Activated CD4-positive, CD25-positive, alpha-beta regulatory T cell treated with anti-CD3 and anti-CD28 coated beads, Interleukin-2, amount 50 U/mL, for 24 hours (primary cell): ENCODE measurements at places on chromosomes 3 and 15.

DNA sequence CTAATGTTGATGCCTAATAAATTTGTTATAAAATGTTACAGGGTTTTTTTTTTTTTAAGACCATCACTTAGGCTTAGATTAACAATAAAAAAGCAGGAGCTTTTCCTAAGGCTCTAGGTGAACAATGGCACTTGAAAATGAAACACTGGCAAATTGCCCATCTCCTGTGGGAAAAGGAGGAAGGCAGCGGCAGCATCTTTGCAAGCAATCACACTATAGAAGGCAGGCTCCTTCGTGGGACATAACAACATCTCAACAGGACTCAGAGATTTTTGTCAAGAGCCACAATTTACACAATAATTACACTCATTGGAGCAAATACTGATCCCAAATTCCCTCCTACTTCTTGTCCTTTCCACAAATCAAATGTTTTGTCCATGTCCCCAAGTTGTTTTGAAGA, 646.7 kb downstream of the ROBO2 start:
- no peak for ATAC-seq

DNA sequence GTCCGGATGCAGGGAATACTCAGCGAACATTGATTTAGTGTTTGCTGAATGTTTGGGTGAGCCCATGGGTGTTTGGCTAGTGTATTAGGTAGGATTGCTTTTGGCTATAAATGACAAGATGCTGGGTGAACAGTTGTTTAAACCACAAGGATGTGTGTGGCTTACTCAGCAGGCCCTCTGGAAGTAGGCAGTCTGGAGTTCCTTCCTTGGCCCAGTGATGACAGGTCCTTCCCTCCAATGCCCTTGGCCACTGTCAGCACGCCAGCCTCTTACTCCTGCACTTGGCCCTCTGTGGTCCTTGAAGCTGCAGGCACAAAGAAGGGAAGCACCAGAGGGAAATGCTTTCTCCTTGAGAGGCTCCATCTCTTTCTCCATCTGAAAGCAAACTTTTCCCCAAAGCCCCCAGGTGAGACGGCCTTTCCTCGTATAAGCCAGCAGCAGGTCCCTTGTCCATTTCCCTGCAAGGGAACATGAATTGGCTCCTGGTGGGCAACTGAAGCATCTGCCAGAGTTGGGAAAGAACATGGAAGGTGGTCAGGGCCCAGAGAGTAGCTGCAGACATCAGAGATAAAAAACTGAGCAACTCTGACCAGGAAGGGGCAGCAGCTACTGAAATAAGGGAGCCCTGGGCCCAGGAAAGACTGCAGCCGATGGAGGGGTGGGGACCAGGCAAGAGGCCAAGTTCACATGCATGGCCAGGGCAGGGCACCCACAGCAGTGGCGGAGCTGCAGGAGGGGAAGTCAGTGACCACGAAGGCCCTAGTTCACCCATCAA, 105.0 kb downstream of the TPRA1 start:
- no peak for ATAC-seq

- ATAC-seq: no peak
Measured at GRCh38 chr3:43074482-43074881, 31.4 kb downstream of the POMGNT2 start.

DNA sequence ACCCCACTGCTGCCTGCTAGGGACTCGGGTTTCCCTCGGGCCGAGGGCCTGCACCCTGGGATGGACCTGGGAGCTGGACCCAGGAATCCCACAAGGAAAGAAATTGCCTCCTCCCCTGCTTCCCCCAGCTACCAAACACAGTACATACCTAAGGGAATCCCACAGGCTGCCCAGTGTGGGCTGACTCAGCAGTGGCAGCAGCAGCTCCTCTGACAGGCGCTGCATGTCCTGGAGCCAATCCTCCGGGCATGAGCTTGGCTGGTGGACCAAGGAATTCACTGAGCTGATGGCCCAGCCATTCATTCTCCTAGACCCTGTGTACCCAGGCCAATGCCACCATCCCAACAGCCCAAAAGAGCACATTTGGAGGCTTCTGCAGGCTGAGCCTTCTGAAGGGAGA, 9.5 kb upstream of the LTK start:
- no peak for ATAC-seq

GRCh38 chr15:62934236-62934971, 108.1 kb upstream of the TPM1 start:
- no peak for ATAC-seq

DNA sequence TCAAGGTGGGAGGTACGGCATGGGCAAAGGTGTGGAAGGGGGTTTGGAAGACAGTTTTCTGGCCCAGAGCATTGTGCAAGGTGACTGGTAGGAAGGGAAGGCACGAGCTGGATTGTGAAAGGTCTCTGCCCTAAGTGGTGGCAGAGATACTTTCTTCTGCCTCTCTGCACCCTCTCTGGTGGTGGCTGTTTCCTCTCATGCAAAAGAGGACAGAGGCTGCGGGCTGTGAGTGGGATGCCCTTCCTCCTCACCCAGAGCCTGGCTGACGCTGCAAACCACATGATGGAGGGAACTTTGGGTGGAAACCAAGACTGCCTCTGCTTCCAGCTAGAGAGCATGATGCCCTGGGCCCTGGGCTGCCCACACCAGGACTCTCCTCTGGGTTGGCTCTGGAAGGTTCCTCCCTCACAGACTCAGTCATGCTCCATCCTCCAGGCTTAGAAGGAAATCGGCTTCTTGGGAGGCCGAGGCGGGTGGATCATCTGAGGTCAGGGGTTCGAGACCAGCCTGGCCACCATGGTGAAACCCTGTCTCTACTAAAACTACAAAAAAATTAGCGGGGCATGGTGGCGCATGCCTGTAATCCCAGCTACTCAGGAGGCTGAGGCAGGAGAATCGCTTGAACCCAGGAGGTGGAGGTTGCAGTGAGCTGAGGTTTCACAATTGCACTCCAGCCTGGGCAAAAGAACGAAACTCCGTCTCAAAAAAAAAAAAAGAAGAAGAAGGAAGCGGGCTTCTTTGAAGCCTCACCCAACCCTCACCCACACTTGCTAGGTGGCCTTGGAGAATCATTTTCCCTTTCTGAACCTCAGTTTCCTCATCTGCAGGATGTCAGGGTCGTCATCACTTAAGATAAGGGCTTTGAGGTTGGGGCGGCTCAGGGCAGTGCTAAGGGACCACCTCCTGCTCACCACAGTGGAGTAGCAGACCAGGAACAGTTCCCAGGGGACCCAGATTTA, 8.3 kb downstream of the PSTPIP1 start:
- peak; percentile 79 for ATAC-seq

GRCh38 chr3:143763564-143764162, 84.6 kb downstream of the SLC9A9 start:
- no peak for ATAC-seq

- no peak for ATAC-seq
Measured at GRCh38 chr15:62359416-62359815, 194.3 kb upstream of the C2CD4B start.

DNA sequence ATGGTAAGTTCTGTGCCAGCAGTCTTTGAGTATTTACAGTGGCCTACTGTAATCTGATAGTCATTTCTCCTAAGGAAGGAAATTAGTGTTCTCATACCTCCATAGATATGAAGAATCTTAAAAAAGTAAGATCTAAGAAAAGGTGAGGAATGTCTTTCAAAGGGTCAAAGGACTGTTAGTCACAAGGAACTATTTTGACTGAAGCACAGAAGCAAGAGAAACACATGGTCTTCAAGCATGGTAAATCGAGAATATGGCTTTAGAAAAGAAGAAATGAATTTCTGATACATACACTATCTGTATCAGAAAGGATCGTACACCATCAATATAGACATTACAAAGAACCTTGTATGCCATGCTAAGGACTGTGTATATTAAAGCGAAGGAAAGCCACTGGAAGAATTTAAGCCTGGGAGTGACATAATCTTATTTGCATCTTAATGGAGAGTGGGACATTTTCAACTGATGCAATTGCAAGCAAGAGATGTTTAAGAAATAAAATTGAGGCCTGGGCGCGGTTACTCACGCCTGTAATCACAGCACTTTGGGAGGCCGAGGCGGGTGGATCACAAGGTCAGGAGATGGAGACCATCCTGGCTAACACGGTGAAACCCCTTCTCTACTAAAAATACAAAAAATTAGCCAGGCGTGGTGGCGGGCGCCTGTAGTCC, 5.5 kb upstream of the ACAP2 start:
- ATAC-seq: no peak

DNA sequence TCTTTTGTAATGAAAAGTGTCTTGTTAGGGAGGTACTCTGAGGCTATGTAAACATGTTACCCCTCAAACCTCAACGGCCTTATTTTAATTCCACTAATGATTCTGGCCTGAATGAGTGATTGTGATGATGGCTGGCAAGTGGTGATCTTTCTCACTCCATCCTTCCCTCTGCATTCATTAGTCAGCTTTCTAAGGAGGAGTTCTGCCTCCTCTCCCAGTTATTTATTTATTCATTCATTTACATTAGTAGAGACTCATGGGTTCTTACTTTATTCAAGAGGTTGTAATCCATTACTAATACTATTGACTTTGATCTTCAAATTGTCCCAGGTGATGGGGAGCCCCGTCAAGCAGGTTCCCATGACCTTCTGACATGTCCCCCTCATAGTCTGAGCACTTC, 35.3 kb downstream of the GNB5 start:
- ATAC-seq: no peak

GRCh38 chr3:33901862-33902563, 103.6 kb downstream of the PDCD6IP start:
- no peak for ATAC-seq

- ATAC-seq: no peak
Measured at GRCh38 chr3:174376346-174376745, 482.8 kb upstream of the NAALADL2 start.

DNA sequence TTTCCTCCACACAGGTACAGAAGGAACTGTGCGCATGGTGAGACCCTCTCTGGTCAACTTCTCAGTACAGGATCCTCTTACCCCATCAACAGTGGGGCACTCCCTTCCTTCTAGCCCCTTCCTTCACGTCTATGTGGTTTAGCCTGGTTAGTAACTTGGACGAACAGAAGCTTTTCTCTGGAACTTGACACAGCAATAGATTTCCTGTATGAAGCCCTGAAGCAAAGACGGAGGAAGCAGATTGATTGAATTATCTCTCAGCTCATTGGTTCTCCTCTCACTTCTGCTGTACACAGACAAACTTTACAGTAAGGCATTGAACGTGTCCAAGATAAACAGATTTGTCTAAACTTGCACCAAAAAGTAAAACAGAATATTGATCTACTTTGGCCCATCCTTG, at the start of gene CD200R1:
TSS of gene CD200R1 (minus strand) at position 210 of the 400 bp plus-strand sequence. CDS start 246 bp downstream, outside the sequence.
- ATAC-seq: no peak

DNA sequence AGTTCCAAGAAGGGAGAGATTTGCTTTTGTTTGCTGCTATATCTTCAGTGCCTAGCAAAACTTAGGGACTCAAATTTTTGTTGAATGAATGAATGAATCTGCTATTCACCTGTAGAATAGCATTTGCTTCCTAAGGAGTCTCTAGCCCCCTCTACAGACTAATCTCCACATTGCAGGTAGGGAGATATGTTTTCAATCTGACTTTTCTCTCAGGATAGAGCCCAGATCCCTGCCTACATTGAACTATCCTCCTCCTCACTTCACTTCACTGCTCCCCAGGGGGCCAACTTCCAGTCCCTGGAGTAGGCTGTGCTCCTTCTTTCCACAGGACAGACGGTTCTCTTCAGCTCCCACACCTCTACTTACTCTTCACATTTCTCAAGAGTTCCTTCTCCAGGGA, 81.9 kb upstream of the PTX3 start:
- no peak for ATAC-seq

GRCh38 chr15:89003865-89004725, 84.2 kb upstream of the ABHD2 start:
- ATAC-seq: no peak

- ATAC-seq: no peak
Measured at GRCh38 chr3:9067352-9067975, 104.2 kb upstream of the RAD18 start.

DNA sequence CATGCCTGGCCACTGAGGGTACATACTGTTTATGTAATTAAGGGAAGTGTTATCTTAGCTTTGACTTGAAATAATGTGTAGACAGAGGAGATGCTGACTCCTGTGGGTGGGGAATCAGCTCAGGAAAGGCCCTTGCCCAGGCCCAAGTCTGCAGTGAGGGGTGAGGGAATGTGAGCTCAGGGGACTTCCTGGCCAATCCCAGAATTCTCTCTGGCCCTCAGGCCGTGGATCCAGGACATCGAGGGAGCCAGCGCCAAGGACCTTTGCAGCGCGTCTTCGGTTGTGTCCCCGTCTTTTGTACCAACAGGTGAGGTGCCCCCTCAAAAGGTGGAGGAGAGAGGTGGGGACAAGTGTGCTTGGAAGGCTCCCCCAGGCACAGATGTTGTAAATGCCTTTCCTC, 6.4 kb downstream of the CIB1 start:
- ATAC-seq: no peak

DNA sequence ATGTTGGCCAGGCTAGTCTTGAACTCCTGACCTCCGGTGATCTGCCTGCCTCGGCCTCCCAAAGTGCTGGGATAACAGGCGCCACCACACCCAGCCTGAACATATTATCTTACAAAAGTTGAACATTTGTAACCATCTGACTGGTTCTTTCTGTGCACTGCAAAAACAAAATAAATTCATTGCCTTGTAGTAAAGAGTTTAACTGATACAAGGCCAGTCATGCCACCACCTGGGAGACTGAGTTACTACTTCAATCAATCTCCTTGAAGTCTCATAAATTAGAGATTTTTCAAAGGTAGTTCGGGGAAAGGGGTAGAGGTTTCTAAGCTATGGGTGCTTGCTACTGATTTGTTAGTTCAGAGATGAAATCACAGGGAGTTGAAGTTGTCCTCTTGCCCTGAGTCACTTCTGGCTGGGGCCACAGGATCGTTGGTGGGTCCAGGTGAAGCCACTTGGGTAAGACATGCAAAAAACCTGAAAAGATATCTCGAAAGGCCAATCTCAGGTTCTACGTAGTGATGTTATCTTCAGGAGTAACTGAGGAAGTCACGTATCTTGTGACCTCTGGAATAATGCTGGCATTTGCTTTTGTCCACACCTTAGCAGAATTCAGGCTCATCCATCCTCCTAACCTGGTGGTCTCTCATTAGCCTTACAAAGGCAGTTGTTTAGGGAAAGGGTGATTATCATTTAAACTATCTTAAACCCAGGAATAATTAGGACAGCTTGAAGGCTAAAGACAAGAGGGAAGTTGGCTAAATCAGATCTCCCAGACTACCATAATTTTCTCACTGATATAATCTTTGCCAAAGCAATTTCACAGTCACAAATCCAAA, 33.7 kb downstream of the ZBTB11 start:
- no peak for ATAC-seq

DNA sequence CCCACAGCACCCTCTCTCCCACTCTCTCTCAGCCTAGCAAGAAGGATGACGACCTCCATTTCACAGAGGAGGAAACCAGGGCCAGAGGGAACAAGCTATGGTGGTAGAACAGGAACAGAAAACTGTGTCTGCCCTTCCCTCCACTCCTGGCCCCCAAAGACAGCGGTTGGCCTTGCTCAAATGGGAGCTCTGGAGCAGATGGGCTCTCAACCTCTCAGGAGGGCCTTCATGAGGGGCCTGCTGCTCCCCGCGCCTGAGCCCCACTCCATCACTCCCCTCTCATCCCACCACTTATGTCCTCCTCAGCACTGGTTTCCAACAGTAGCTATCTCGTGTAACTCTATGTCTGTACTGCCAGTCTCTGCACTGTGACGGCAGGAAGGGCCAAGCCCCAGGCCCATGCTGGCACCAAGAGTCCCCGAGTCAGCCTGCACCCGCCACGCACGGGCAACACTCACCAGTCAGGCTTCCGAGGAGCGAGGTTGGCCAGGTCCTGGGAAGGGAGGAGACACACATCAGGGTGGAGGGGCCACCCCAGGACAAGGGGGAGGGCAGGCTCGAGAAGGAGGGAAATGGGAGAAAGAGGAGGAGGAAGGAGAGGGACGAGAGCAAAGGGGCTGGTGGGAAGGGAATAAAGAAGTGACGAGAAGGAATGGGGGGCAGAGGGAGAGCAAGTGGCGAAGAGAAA, 45.5 kb downstream of the PTH1R start:
- no peak for ATAC-seq

- no peak for ATAC-seq
Measured at GRCh38 chr3:139187154-139187553, 142.5 kb upstream of the PRR23C start.
